ENCODE measurements at places on chromosomes 1 and 21.
A peak's percentile ranks its signal among the peaks of the same experiment; 100 is the strongest.

DNA sequence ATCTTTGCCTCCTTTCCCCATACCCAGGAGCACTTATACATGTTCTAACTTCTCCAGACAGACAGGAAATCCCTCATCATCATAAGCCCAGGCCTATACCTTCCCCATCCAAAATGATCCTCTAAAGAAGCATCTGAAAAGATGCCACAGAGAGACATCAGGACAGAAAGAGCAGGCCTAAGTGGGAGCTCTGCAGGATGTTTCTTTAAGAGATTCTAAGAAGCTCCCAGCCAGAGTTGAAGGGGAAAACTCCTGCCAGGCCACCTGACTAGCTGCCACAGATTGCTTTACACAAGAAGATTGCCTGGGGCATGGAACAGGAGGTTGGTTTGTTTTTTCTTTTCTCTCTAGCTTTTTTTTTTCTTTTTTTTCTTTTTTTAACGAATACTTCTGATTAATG lies 275.8 kb downstream of the VAV3 start:
- DNase-seq = no peak

DNA sequence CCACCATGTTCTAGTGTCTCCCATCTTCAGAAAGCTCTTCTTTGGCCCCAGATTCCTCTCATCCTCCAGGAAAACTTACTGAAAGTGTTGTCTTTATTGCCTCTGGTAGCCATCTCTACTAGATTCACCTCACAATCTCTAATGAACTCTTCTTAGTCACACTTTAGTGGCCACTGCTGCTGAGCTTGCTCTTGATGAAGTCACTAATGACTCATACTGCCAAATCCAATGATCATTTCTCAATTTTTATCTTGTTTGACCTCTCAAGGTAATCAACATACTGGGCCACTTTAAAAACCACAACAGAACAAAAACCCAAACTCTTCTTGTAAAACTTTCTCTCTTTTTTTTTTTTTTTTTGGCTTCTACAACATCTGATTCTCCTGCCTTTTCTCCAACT lies 196.4 kb downstream of the LHX8 start:
- no peak for DNase-seq

- no peak for DNase-seq
Observed at GRCh38 chr1:2946291-2946690, 75.0 kb upstream of the ACTRT2 start.

GRCh38 chr1:22865736-22866135 lies 106.9 kb downstream of the LACTBL1 start:
- DNase-seq = peak; percentile 72

DNA sequence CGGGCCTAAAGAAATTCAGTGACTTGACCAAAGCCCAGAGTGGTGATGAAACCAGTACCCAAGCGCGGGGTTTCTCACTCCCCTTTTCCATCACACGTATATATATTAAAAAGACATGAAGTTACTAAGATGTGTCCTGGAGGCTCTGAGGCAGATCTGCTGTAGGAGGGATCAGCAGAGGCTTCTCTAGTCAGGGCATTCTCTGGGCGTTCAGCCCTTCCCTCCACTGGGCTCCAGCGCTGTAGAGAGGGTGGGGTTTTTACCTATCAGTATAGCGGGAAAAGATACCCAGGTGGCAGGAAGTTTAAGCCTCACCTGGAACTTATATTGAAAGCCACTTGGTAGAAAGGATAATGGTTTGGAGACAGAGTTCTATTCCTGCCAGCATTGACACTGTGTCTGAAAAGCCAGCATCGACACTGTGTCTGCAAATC lies 862 bp upstream of the PLEKHO1 start:
- DNase-seq = no peak

- DNase-seq = no peak
Observed at GRCh38 chr1:28297826-28298225, 31.0 kb upstream of the MED18 start.

GRCh38 chr1:40313329-40313957 lies 3.6 kb downstream of the COL9A2 start:
- DNase-seq = no peak

- DNase-seq = no peak
Observed at GRCh38 chr1:18564676-18565075, 66.0 kb upstream of the PAX7 start.

DNA sequence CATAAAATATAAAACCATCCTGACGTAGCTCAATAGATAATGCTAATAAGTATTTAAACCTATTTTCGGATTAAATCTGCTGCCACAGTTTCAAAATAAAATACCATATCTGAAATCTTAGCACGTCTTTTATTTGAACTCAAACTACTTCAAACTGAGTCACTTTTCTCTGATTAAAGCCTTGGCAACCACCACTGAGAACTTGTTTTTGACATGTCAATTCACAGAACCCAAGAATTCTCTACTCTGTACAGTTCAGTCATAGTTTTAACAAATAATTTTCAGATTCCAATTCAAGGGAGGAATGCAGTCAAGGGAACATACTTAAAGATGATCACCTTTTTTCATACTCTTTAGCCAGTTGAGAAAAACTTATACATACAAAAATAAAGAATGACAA lies 643.2 kb downstream of the KCNT2 start:
- no peak for DNase-seq

DNA sequence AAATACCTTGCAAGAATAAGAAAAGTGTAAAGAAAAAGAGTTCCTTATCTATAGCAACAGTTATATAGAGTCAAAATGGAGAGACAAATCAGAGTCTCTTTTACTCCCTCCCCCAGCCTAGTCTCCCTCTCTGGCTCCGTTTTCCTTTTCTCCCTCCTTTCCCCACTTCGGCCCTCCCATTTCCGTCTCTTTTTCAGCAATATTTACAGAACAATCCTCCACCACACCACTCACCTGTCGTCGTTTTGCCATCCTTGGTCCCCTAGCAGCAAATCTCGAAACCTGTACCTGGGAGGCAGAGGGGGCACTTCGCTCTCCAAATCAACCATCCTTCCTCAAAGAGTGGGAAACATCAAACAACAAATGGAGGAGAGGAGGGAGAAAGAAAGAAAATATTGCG lies 259 bp downstream of the KCNT2 start:
- DNase-seq = peak; percentile 19

GRCh38 chr1:32742199-32742947 lies 39.8 kb upstream of the SYNC start:
- peak; percentile 41 for DNase-seq

DNA sequence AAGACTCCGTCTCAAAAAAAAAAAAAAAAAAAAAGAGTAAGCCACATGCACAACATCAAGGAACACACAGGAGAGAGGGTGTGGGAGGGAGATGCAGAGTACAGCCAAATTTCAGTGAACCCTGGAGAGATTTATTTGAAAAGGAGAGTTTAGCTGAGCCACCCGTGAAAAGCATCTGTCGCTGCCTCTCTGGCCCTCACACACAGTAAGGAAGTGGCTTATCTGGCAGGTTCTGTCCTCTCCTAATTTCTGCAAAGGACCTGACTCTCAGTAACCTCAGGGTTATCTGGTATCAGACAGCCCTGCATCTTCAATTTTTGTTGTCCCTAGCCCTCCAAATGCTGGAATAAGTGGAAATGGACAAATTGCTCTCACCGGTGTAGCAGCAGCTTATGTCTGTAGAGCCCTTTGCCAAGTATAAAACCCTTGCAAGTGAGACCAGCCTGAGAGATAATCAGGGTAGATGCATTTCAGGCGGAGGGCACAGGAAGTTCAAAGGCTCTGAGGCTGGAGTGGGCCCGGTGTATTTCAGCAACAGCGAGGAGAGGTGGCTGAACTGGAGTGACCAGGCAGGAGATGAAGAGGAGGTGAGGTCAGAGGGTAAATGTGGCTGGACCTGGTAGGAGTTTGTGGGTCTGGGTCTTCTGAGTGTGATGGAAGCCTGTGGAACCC lies 16.7 kb upstream of the IL10RB start:
- no peak for DNase-seq

- DNase-seq = no peak
Observed at GRCh38 chr1:203100516-203100869, 14.7 kb upstream of the MYOG start.

DNA sequence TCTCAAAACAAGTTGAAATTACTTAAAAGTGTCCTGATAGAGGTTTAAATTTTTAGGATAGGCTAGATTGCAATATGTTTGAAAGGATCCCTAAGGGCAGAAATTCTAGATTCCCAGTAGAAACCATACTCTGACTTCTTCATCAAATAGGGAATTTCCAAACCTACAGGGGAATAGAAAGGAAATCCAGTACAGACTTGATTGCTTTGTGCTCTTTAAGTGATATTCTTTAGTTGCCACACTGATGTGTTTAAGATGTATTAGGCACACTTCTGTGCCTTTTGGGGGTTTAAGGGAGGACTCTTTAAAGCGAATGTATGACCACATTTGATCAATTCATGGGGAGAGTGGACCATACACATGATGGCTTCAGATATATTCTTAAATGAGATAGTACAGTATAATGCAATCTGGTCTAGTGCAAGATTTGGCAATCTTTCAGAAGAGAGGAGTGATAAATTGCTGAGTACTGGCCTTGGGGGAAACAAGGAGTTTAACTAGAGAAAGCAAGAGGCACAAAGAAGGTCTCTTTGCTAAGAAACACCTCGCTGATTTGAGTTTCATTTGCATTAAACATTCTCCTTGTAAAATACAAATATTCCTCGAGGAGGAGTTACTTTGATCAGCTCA lies 268.8 kb upstream of the NR5A2 start:
- DNase-seq = no peak

DNA sequence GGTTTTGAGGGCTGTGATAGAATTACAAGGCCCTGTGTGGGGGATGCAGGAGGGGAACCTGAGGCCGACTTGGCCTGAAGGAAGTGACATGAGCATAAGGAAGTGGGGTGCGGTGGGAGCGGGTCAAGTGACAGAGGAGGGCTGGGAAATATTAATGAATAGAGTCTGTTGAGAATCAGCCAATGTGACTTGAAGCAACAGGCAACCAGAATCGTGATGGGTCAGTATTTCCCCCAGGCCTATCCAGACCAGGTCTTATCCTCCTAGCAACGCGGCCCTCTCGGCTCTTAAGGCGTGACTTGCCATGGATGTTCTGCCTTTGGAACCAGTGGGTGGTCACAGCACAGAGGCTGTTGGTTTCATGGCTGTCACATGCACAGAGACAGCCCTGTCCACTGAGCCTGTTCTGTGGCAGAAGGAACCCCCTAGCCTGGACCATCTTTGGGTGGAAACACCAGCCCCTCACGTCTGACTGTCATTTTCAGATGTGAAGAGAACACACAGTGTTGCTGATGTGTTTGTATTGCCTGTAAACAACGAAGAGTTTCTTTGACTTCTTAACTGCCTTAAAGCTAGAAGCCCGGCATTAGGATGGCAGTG lies 468.8 kb downstream of the CAMTA1 start:
- no peak for DNase-seq

DNA sequence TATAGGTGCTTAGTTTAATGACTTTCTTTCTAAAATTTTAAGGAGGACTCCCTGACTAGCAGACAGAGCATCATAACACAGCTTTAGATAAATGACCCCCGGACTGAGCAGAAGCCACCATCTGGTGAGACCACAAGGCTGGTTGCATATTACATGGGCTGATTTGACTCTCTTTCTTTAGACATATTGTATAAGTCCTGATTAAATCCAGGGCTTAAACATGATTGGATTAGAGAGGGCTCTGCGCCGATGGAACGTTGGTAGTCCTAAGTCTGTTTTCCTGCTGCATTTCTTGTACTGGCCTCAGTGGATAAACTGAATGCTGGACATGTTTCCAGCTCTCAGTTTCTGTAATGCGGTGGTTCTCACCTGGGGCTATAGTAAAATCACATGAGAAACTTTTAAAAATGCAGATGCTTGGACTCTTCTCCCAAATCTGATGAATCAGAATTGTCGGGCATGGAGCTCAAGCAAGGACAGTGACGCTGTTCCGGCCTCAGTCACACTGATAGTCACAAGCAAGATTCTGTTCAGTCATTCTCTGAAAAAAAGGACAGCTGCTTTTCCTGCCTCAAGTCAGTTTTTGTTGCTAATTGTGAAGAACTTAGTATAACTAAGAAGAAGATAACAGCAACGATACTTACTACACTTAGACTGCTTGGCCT lies 16.6 kb downstream of the DDI2 start:
- no peak for DNase-seq

DNA sequence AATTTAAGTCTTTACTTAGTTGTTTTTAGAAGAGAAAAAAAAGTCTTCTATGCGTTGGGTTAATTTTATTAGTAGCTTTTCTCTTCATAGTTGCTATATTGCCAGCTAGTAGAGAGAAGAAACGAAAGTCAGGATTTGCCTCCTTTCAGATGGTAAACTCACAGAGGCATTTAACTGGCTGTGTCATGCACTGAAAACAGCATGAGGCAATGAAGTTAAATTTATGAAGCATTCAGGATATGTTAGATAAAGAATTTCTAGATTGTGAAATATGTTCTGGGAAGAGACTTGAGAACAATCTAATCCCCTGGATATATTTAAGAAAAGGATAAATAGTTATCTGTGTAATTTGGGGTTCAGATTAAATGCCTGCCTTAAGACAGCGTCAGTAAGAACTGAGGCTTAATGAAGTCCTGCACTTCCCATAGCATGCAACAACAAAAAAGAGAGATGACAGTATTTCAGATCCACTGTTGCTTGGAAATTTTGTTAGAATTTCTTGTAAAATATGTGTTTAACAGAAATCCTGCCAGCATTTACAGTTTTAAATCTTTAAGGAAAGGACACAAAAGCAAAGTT lies 1.7 kb downstream of the ANGPTL1 start:
- DNase-seq = no peak

DNA sequence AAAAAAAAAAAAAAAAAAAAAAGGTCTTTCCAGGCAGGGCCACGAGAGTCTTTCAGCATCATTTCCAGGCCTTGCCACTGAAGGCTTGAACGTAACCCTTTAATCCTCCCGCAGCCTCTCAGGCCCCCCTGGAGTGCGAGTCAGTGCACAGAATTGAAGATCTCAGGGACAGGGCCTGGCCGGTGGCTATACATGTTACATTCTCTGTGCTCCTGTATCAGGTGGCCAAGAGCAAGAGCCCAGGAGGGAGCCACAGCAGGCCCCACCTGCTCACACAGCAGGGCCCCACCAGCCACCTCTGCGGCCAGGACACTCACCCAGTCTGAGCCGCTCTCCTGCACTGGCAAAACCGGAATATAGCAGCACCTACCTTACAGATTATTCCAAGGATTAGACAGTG lies 34.1 kb upstream of the SLC25A33 start:
- DNase-seq = no peak

DNA sequence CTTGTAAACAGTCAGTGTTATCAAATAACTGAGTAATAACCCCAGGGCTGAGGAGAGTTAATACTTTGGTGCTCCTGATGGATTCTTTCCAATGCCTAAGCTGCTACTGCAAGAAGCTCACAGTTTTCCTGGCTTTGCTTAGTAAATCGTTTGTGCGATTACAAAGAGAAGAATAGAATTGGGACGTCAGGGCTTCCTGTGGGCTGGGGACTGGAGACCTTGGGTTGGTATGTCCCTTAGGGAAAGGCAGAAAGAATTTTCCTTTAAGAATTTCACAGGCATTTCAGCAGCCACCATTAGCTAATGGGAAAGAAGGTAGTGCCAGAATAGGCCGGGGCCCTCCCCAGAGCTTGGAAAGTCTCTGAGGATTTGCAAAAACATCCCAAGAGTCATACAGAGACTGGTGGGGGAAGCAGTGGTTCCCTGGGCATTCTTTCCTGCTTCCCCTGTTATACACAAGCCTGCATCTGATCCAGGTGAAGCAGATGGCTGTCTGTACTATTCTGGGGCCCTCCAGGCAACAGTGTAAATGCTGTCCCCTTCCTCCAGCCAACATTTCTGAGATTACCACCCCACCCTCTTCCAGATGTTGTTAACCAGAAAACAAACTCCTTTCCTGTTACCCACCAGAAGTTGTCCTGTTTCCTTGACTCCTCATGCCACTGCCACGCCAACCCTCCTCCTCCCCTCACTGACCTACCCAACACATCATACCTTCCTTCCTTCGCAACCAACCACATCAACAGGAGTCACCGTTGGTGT lies 40.2 kb downstream of the PLXNA2 start:
- DNase-seq = no peak

- DNase-seq = no peak
Observed at GRCh38 chr1:212605441-212606394, 2.8 kb upstream of the ATF3 start.
